ENCODE measurements at places on chromosomes 2 and 18.

DNA sequence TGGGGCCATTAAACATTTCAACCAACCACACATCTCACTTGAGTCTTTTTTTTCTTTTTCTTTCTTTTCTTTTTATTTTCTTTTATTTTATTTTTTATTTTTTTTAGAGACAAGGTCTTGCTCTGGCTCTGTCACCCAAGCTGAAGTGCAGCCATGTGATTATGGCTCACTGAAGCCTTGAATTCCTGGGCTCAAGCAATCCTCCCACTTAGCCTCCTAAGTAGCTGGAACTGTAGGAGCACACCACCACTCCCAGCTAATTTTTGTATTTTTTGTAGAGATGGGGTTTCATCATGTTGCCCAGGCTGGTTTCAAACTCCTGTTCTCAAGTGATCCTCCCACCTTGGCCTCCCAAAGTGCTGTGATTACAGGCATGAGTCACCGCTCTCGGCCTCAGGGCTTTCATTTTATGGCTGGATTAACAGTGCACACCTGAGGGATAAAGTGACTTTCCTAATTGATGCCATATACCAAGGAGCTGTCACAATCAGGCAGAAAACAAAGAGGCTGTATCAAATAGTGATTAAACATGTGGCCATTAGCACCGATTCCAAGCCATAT lies 21.5 kb downstream of the KIAA2012 start:
- no peak for DNase-seq

GRCh38 chr2:155308367-155309009 lies 610.0 kb downstream of the KCNJ3 start:
- DNase-seq: no peak

DNA sequence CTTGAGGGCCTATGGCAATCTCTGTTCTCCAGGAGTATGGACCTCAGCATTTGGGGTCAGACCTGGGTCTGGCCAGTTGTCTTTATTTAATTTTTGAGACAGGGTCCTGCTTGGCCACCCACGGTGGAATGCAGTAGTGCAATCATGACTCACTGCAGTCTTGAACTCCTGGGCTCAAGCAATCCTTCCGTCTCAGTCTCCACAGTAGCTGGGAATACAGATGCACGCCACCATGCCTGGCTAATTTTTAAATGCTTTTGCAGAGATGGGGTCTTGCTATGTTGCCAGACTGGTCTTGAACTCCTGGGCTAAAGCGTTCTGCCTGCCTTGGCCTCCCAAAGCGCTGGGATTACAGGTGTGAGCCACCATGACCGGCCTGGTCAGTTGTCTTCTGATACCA lies 46.4 kb upstream of the INHBB start:
- no peak for DNase-seq

DNA sequence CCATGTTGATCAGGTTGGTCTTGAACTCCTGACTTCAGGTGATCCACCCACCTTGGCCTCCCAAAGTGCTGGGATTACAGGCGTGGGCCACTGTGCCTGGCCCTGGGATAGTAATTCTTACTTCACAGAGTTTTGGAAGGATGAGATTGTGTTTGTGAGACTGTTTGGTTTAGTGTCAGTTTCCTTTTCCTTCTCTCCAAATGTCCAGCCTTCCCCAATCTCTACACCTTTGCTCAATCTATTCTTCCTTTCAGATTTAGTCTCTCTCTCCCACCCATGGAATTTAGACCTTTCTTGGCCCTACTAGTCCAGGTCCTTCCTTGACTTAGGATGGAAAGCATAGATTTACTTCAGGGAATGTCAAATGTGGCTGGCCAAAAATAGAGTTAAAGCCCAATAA lies 12.2 kb upstream of the IL1A start:
- DNase-seq: no peak

- no peak for DNase-seq
Measured at GRCh38 chr2:219158586-219158985, 2.0 kb downstream of the NHEJ1 start.
